Fibroblast of pulmonary artery (primary cell): ENCODE measurements at places on chromosomes 11 and 22.

GRCh38 chr22:28139961-28140360 lies 220.9 kb upstream of the PITPNB start:
- DNase-seq = peak; percentile 88

GRCh38 chr22:23497016-23497885 lies 82.8 kb downstream of the IGLL1 start:
- DNase-seq = no peak

- DNase-seq = no peak
Observed at GRCh38 chr22:44659140-44659539, 42.9 kb upstream of the PRR5 start.

DNA sequence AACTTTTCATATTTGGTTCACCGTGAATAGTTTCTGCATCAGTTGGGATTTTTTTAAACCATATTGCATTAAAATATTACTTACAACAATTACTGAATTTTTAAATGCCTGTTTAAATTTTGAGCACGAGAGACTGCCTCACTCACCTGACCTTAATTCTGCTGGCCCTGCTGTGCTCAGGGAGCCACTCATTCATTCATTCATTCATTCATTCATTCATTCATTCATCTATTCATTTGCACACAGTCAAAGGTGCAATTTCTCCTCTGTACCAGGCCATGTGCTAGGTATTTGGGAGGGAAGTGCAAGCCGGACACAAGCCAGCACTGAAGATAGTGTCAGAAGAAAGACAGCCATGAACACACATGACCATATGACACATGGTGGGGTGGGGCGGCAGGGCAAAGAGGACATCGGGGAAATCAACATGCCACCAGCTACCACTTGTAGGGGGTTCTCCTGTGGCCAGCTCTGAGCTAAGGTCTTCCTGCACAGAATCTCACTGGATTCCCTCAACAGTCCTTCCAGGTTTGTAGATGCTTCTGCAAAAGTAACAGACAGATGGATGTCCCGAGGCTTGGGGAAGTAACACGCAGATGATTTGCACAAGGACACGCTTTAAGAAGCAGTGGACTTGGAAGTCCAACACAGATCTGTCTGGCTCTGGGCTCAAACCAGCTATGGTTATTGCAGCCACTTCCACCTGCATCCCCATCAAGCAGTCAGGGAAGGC lies 568 bp upstream of the CSF2RB start:
- no peak for DNase-seq

- DNase-seq = no peak
Observed at GRCh38 chr22:30244066-30244465, 2.5 kb downstream of the LIF start.

GRCh38 chr22:44638971-44639760 lies 62.8 kb upstream of the PRR5 start:
- DNase-seq = peak; percentile 16
